Fibroblast of skin of right quadriceps (primary cell): ENCODE measurements at places on chromosomes 2 and 18.

- DNase-seq, result no peak
Measured at GRCh38 chr2:235749771-235750160, 255.9 kb downstream of the AGAP1 start.

- DNase-seq, result no peak
Measured at GRCh38 chr2:240129731-240130392, 6.2 kb downstream of the COPS9 start.

DNA sequence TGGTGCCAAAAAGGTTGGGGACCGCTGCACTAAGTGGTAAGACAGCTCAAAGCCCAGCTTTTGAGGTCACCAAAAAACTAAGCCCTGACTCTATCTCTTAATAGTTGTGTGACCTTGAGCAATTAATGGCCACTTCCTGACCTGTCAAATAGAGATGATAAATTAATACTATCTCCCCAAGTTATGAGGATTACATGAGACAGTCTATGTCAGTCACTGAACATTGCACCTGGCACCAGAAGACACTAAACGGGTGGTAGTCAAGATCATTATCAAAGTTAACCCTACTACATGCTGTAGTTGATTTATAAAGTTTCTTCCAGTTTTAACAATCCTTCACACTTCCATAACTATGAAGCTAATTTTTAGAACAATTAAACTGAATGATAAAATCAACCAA, 36.5 kb downstream of the STPG4 start:
- no peak for DNase-seq

- DNase-seq, result no peak
Measured at GRCh38 chr2:109102588-109103233, 26.3 kb upstream of the SH3RF3 start.

DNA sequence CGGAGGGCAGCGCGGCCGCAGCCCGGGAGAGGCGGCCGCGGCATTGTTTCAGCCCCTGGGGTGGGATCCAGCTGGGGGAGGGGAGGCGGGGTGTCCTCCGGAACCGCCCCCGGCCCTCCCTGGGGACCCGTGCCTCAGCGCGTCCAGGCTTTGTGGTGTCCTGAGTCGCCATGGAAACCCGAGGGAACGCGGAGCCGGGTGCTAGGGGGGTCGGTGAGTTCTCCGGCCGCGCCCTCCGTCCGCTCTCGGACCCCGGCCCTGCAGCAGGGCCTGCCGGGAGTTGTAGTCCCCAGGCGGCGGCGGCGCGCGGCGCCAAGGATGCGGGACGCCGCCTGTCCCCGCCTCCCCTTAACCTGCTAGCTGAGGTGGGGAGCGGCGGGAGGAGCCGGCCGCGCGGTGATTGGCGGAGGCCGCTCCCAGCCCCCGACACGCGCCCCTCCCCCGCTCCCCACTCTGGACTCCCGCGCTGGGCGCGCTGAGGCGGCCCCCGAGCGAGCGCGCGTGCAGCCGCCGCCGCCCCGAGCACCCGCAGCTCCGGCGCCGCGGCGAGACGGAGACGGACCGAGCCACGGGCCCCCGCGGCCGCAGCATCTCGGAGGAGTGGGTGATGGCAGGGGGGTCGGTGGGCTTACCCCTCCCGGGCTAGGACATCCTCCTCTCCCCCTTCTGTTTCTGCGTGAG, at the start of gene DPYSL5:
DPYSL5 (plus strand) TSS at position 478 of the 681 bp plus-strand sequence. CDS start 50,368 bp downstream, outside the sequence.
- no peak for DNase-seq

DNA sequence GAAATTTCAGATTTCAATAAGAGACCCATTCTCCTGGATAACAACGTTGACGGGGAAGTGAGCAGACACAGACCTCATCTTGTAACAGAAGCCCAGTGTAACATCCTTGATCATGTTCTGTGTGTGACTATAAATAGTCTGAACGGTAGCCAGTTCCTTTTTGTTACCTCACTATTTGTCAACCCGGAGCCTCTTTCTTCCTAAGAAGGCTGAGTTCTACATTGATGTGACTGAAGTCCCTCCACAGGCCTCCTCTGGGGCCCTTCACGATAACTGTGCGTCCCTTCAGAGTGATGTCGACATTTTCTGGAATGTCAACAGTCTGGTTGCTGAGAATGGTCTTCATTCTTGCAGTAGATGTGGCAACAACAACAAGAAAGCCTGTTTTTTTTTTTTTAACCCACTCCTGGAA, 6.3 kb upstream of the PLEKHM3 start:
- peak; percentile 39 for DNase-seq

DNA sequence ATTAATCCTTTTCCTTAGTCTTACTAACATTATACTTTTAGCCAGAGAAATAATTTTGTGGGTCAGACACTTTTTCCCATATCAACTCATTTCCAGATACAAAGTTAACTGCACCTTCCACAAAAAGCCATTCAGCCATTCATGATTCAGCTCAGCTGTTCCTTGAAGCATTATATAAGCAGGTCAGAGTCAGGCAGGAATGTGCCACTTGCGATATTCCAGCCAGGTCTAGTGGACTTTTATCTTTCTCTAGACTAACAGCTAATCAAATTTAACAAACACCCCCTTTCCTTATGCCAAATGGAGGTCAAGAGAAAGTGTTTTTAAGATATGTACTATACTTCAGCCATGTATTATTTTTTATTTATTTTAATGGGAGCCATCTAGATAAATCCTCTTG, 75.6 kb upstream of the EPB41L3 start:
- no peak for DNase-seq

DNA sequence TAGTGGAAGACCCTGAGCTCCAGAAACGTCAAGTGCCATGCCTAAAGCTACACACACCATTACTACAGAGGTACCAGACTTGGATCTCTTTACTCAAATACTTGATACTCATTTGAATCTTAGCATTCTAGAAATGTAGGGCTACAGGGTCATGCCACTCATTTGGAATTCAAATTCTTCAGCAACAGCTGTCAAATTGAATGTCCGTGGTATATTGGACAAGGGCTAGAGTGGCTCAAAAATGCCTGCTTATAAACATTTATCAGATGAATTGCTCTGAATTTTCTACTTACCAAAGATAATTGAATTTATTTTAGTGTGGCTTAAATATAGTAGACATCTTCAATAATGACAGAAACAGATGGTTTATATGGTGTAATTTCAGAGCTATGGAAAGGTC, 669.7 kb downstream of the SLC4A3 start:
- no peak for DNase-seq

DNA sequence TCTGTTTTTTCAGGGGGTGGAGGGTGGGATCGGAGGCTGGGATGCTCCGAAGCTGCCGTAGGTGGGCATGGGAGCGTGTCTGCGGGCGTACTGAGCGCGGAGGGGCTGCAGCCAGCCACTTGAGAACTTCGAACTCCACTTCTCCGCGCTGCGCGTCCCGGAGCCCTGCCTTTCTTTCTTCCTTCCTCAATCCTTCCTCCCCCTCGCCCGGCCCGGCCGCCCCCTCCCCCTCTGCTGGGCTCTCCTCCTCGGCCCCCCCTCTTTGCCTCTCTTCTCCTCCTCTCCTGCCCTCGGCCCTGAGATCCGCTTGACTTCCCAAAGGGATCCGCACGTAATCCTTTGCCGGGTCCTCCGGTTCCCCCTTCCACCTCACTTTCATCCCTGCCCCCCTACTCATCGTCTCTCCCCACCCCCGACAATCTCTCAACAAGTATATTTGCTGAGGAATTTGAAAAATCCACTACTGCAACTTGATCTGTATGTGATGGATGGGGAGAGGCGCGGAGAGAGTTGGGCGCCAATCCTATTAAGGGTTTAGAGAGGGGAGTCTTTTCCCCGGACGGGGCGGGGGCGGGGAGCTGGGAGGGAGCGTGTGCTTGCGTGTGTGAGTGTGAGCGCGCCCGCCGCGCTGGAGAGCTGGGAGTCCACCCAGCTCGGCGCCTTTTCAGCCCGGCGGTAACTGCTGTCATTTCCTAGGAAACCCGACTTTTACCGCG, 1.1 kb downstream of the GLI2 start:
- peak; percentile 99 for DNase-seq
